ENCODE measurements at places on chromosomes 5 and 9.

- no peak for DNase-seq
Measured at GRCh38 chr9:110033869-110034268, 174.1 kb downstream of the C9orf152 start.

DNA sequence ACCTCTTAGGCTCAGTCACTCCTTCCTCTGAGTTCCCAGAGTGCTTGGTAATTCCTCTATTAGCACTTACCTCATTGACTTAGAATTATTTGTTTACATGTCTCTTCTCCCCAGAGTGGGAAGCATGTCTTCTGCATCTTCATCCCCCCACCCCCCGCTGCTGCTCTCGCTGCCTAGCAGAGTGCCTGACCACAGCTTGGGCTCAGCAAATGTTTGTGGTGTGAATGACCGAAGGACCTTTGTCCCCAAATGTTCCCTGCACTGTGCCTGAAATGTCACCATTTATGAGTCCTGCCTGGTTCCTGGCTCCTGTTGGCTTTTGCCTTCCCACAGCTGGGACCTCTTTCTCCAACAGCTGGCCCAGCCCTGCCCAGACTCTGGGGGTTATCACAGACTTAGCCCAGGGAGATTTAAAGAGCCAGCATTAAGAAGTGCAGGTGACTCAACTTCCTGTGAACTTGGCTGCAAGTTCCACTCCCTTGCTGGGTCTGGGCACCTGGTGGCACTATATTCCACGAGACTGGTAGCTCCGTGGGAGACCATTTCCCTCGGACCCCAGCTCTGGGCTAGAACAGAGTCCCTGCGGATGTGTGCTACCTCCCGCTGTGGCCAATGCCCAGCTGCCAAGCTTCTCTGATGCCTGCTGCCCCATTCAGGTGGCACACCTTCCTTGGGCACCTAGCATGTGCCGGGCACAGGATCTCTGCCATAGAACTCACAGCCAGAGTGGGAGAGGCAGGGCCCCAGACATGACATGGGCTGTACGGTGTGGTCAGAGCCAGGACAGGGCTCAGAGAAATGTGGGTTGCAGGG is 1.8 kb upstream of the HMCN2 start:
- no peak for DNase-seq

- DNase-seq: no peak
Measured at GRCh38 chr5:57858905-57859304, 376.3 kb upstream of the ACTBL2 start.

GRCh38 chr9:115025721-115026120 is 92.2 kb downstream of the TNC start:
- no peak for DNase-seq

DNA sequence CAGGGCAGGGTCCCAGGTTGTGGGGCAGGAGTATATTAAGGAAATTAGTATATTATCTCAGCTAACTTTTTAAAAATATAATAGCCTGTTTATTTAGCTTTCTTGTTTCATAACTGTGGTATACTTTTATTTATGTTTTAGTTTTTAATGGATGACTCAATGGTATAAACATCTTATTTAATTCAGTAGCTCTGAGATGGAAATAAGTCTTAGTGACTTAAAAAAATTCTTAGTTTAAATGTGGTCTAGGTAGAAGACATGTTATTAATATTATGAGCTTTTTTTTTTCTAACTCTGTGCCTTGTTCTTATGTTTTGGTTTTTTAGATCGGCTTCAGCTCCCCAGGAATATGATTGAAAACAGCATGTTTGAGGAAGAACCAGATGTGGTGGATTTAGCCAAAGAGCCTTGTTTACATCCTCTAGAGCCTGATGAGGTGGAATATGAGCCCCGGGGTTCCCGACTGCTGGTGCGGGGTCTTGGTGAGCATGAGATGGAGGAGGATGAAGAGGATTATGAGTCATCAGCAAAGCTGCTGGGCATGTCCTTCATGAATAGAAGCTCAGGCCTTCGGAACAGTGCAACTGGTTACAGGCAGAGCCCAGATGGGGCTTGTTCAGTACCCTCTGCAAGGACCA is 43.1 kb downstream of the LNPEP start:
- no peak for DNase-seq
